Frontal cortex (tissue), 4 donors: ENCODE measurements at places on chromosomes 16 and 17.

- no peak for DNase-seq
Measured at GRCh38 chr17:61487161-61487988, 35.2 kb downstream of the TBX4 start.

DNA sequence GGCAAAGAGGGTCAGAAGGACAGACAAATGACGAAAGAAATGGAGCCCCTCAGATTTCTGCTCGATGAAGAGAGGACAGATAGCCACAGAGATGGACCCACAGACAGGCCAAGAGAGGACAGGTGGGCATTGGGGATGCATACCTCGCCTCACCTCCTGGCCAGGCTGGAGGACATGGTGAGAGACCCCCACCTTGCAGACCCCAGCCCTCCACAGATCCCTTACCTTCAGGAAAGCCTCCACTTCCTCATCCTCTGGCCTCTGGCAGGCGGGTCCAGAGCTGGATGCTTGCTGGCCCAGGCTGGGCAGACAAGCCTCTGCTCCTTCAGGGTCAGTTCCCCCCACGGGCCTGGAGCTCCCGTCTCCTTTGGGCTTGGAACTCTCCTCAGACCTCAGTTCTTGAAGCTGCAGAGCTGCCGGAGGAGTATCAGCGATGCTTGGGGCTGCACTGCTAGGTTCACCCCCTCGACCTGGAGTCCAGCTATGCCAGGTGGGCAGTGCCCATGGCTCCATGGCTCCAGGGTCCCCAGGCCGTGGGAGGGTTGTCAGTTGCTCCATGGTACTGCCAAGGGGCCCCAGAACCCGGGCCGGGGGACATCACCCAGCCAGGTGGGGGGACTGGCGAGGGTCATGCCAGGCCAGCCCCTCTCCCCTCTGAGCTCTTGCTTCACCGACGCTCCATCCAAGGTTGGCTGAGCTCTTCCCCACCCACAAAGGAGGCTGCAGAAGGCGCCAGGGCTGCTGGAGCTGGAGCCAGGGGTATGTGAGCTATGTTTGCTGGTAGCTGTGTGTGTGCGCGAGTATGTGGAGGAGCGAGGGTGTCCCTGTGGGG, 1.0 kb downstream of the TSPOAP1 start:
- DNase-seq, result no peak

DNA sequence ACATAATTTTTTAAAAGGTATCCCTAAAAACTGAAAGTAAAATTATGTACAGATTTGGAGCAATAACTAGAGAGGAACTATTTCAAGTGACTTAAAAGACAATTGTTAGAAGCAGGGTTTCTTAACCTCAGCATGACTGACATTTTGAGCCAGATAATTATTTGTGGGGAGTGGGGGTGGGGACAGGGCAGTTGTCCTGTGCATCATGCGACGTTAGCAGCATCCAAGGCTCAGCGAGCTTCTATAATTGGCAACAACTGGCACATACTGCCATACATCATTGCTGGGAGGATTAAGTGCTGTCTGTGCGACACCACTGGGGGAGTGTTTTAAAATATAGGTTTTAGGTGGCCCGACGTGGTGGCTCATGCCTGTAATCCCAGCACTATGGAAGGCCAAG, 27.1 kb downstream of the GABARAPL2 start:
- no peak for DNase-seq

GRCh38 chr17:14926526-14927122, 338.5 kb downstream of the PMP22 start:
- DNase-seq, result peak; percentile 4

DNA sequence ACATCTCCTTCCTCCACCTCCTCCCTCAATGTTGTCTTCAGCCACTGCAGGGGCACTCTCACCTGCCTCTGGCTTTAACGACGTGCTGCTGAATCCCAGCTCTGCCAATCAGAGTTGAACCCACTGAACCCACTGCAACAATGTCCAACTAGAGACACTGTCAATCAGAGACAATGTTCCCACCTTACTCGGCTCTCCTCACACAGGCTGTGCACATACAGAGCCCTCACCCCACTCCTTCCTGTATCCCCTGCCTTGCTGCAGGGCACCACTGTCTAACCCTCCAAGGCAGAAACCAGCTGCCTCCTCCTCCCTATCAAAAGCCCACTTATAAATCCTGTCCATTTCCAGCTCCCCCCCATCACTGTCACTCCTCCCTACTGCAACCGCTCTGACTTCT, 58.7 kb downstream of the ANKRD11 start:
- no peak for DNase-seq

DNA sequence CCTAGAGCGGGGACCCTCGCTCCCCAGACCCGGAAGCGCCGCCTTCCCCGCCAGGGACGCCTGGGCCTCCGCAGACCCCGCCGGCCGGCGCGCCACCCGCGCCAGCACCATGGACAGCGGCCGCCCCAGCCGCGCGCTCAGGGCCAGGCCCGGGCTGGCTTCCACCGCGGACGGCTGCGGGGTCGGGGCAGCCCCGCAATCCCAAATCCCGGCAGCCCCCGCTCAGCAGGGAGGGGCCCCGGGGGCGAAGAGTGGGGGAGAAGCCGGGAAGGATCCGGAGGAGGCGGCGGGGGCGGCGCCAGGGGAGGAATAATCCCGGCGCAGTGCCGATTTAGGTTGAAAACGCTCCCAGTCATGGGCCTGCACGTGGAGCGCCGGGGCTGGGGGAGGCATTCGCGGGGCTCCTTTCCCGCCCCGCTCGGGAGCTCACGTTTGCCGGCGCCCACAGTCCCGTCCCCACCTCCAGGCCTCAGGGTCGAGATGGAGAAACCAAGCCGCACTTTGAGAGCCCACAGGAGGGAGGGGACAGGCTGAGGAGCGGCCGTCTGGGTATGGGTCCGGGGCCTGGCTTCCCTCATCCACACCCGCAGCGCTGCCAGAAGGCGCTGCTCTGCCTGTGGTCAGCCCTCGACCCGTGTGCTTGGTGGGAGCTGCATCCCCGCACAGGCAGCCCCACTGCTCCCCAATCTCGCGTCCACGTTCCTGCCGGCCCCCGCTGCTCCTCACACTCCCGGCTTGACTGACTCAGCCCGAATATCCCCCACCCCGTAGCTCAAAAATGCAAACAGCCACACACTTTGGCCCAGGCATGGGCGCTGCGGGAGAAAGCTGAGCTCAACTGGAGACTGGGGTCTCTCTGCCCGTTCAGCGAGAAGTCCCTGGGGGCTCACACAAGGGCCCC, 4.7 kb downstream of the FBXL16 start:
- no peak for DNase-seq

DNA sequence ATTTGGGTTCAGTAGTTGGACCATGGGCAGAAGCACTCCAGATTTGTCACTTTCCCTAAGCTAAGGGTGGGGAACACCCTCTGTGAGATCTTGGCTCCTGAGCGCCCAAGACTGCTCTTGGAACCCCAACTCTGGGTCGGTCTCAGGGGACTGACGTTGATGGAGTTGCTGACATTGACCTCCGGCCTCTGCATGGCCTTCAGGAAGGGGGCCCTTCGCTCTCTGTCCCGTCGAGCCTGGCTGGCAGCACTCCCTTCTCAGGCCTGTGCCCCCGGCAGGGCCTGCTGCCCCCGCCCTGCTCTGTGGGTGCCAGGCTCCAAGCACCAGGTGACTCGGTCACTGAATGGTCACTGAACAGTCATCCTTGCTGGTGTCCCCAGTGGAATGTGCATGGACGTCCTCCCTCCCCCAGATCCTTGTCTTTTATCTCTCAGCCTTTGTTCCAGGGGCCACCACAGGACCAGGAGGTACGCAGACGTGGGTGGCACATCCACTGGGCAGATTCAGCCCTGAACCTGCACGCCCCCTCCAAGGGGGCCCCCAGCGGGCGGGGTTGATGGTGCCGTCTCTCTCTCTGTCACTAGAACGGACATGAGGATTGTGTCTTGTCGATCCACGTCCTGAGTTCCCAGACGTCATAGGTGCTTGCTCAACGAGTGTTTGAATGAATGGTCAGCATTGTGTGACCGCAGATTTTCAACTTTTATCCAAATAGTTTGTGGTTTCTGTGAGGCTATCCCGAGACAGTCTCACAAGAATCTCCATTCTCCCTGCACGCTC, 314.5 kb downstream of the SEC14L1 start:
- no peak for DNase-seq

DNA sequence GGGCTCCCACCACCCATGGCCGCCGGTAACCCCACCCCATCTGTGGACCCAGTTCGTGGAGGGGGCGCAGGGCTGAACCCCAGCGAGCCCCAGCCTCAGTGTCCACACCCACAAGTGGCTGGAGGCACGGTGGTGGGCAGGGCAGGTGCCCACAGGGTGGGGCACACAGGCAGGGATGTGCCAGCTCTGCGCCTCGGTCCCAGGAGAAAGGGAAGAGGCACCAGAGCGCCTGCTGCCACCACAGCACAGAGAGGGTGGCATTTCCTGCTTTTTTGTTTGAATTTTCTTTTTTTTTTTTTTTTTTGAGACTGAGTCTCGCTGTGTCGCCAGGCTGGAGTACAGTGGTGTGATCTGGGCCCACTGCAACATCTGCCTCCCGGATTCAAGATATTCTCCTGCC, 19.0 kb downstream of the ZFPM1 start:
- DNase-seq, result no peak

DNA sequence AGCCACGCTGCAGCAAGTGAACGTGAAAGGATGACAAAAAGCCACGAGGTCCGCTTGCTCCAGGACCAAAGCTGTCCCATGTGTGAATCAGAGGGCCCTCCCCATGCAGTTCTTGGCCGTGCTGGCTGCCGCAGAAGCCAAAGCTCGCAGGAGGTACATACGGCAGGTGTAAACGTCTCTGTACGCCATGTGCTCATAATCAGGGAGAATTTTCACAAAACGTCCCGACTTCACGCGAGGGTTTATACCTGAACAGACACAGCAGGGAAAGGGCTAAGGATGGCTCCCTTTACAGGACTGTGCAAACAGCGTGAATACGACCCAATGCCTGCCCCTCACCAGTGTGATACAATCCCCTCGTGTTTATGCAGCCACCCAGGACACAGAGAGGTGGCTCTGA, 25.3 kb downstream of the FBXO31 start:
- no peak for DNase-seq

- no peak for DNase-seq
Measured at GRCh38 chr16:27048316-27048715, 18.4 kb upstream of the C16orf82 start.

DNA sequence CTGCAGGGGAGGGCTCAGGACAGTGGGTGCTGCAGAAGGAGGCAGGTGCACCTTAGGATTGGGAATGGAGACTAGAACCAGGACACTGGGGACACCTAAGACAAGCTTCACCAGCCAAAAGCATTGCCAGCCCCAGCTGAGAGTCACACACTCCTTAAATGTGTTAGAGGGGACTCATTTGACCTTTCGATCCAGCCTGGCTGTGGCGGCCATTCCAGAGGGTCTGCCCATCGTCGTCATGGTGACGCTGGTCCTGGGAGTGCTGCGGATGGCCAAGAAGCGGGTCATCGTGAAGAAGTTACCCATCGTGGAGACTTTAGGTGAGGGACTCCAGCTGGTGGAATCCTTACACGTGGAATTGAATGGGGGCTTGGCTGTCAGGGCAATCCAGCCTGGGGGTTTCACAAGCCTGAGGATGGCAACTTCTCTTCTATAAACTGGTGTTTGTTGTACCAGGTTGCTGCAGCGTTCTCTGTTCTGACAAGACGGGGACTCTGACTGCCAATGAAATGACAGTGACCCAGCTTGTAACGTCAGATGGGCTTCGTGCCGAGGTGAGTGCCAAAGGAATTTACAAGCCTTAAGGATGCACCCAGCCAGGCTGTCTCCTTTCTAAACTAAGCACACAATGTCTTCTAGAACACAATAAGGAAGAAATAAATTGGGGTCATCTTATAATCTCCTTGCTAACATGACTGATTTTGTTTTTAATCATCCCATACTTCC, 65.3 kb downstream of the MEAK7 start:
- DNase-seq, result no peak

DNA sequence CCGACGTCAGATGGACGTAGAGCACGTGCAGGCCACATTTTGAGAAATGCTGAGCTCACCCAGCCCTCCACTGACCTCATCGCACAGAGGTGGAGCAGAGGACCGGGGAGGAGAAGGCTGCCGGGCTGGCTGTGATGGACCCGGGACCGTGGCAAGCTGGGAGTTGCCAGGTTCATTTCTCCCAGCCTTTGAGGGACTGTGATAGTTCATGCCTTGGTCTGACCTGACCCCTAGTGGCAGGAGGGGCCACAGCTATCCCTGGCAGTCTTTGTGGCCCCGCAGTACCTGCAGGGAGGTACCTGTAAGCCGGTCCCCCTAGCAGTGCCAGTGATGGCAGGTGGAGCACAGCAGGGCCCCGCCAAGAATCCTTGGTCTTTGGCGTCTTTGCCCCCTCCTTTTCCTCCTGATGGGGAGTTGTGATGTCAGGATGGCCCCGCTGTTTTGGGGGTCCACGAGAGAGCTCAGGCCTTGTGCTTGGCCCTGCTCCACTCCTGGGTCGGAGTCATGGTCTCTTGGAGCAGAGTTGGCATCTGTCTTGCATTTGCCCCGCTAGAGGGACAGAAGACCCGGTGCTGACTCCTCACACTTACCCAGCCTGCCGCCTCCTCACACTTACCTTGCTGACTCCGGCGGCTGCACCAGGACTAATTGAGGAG, 50.4 kb downstream of the OR1D5 start:
- DNase-seq, result peak; percentile 64

GRCh38 chr17:83202002-83203000, 122.9 kb downstream of the METRNL start:
- DNase-seq, result no peak

- DNase-seq, result peak; percentile 96
Measured at GRCh38 chr16:30609926-30610839, at the start of gene ZNF689. Gene ZNF689, minus strand, starts transcription at chr16:30610389. Its CDS starts 348 bp downstream, at chr16:30610041.

- DNase-seq, result no peak
Measured at GRCh38 chr16:87963400-87963799, 12.2 kb downstream of the BANP start.

DNA sequence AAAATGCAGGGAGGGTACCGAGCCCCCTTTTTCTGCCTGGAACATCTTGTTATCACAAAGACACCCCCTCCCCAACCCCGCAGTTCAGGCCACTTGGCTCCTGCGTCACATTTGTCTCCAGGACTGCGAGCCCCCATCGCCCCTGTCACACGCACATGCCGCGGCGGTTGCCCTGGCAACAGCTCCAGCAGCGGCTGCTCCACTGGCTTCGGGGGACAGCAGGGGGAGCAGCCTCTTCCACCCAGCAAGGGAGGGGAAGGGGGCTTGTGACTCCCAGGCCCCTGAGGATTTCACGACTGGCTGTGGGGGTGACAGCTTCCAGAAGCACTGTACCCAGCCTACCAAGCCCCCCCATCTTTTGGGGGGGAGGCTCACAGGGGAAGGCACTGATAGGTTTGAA, 2.6 kb downstream of the BAIAP3 start:
- DNase-seq, result no peak

- no peak for DNase-seq
Measured at GRCh38 chr16:80664786-80665185, 124.0 kb downstream of the DYNLRB2 start.

DNA sequence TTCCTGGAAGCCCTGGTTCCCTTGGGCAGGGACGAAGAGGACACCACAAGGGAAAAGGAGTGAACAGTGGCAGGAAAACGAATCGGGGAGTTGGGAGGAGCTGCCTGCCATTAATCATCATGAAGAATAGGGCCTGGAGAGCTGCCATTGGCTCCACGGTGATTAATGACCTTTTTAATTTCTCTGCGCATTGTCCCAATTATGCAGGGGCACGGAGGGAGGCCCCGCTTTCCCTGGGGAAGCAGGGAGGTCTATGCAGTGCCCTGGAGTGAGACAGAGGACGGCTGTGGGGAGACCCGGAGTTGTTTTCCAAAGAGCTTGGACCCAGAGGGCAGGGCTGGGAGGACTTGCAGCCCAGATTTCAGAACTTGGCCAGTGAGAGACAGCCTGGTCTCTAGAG, 338.9 kb upstream of the C16orf82 start:
- DNase-seq, result no peak
